ENCODE measurements at places on chromosomes 3 and 15.
A peak's percentile ranks its signal among the peaks of the same experiment; 100 is the strongest.

DNA sequence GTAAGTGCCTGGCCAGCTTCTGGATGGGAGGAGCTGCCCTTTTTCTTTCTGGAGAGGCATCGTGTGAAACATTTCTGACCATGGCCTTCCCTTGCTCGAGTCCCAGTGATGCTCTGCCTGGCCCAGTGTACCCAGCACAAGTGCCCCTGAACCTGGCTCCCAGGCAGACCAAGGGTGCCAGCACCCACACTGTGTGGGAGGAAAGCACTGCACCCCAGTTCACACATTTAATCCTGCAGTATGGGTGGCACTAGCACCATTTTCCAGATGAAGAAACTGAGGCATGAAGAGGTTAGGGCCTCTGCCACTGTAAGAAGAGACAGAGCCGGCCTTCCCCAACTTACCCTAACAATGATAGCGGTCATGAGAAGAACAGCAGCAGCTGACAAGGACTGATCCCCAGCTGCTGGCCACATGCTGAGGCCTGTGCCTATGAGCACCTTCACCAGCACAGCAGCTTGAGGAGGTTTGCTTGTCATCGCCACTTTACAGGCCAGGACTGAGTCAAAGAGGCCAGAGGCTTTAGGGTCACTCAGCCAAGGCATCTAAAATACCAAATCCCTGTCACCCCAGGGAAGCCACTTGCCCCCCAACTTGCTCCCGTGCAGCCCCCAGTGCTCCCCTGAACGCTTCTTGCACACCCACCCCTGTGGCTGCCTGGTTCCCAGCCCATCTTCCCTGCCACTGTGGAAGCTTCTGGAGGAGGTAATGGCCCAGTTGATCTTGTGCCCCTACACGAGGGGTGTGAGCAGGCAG lies 15.0 kb downstream of the PRR23E start:
- DNase-seq, result no peak

- DNase-seq, result no peak
Observed at GRCh38 chr3:81989274-81989673, 227.8 kb upstream of the GBE1 start.

DNA sequence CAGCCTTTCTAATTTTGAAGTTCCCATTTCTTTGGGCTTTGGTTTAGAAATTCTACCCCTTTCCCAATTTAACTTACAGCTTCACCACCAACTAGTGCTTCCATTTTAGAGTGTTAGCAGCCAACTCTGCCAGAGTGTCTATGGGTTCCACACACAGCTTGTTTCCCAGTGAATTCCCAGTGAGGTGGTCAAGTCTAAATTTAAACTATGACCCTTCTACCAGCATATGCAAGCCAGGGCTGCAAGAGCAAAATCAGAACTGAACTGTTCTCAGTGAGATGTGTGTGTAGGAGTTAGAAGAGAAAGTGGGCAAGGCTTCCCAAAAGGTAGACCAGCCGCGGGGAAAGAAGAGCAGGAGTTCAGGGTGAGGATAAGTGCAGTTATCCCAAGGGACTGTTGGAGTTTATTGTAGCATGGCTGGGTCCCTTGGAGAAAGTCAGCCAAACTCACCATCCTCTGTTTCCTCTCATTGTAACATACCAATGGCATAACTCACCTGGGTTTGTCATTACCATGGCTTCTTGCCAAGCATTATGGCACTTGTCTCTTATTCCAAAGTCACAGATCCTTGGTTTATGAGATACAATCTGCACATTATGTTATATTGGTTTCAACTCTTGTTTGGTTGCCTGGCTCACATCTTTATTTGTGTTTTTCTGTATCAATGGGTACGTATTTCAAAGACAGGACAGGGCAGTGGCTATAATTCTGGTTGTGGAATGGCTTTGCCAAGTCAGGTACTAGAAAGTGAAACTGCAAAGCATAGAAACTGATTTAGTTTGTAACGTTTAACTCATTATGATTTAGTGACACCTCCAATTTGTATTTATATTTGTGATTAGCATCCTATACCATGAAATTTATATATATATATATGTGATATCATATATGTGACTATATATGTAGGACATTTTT lies 130.2 kb upstream of the UMPS start:
- no peak for DNase-seq

DNA sequence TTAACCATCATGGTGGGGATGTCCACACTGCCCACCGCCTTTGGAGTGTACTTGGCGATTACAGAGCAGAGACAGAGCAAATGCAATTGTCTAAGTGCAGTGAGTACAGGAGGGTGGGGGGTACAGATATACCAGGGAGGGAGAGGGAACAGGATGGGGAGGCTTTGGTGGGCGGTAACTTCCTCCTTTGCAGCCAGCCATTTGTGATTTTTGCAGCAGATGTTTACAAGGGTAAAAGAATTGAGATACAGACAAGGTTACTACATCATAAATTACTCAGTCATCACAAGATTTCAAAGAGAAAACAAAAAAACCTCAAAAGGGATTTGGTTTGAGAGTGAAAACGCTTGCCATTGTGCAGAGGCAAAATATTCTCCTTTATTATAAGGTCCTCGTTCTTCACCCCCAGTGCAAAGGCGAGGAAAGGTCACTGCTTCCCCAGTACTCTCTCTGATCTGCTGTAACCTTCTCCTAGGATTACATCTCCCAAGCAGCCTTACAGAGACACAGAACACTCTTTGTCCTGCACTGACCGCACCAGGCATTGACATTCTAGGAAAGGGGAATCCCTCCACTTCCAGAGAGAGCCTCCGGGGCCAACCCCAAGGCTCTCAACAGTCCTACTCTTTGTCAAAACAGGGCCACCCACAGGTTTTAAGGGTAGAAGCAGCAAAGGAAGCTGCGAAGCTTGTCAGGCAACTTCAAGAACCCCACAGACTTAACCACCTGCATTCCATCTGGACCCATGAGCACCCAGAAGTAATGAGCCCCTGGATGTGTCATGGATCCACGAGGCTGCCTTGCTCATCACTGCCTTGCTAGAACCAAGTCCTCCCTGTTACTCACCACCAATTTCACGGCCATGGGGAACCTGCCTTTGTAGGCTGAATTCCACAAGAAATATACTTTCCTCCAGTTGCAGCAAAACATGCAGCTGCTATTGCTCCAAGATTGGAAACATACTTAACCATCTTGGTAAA lies 117.3 kb downstream of the ADAMTS17 start:
- no peak for DNase-seq

DNA sequence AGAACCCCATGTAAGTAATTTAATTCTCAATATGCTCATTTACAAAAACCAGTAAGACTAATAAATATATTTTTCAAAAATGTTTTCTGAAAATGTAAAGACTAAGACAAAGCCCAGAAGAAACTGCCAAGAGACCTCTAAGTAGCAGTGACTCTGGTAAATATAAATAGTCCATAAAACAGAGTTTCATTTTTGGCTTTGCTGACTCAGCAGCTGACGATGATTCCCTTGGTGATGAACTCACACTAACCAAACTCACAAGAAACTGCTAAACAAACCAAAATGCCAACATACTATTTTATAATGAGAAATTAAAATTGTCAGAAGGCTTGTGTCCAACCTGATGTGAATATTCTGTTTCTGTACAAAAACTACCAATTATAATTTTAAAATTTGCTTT lies 31.5 kb upstream of the IMPG2 start:
- no peak for DNase-seq

DNA sequence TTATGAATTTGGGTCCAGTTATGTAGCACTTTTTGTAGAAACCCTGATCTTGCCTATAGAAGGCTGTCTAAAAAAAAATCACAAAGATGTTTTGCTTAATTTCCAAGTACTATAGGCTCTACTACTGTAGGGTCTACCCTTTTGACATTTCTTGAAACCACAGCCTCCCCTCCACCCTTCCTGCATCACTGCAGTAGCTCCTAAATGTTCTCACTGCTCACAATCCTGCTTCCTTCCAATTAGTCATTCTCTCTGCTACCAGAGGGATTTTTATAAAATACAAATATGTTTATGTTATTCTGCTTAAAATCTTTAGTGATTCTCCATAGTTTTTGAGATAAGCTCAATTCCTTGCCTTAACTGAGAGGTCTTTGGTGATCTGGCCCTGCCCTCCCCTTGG lies 114.0 kb downstream of the CYP19A1 start:
- DNase-seq, result no peak

DNA sequence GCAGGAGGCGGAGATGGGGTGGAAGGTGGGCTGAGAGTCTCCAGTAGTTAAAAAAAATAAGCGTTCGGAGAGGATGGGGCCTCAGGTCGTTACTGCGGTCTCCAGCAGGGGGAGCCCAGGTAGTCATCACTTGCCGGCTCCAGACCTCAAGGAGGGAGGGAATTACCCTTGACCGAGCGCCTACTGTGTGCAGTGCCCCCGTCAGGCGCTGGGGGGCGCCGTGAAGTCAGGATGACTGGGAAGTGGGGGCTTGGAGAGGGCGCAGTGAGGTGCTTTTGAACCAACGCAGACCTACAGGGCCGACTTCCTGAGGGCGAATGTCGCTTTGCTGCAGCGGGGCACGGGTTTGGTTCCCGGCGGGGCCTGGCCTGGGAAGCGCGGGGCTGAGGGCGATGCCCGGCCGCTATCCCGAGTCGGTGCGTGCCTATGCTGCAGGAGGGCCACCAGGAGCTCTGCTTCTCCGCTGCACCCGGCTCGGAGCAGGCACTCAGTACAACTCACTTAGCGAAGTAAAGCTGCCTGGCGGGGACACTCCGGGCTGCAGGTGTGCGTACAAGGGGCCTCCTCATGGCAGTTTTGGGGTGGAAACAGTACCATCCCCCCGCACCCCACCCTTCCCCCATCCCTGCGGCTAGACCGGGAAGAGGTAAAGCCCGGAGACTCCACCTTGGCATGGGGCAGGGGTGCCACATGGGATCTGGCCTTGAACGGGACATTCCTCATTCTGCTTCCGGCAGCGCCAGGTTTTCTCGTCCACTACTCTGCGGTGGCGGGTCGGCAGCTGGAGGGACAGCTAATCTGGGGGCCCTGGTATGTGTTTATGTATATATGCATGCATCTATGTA lies 79.8 kb downstream of the RHCG start:
- peak; percentile 81 for DNase-seq

GRCh38 chr15:101635944-101636727 lies 16.0 kb downstream of the TM2D3 start:
- no peak for DNase-seq

GRCh38 chr15:58212909-58213526 lies 74.8 kb downstream of the AQP9 start:
- peak; percentile 47 for DNase-seq

- DNase-seq, result peak; percentile 16
Observed at GRCh38 chr15:72562386-72562785, 88.3 kb downstream of the ARIH1 start.

- no peak for DNase-seq
Observed at GRCh38 chr3:77780278-77780996, 740.5 kb downstream of the ROBO2 start.

- DNase-seq, result no peak
Observed at GRCh38 chr3:71962561-71963240, 177.8 kb upstream of the PROK2 start.

DNA sequence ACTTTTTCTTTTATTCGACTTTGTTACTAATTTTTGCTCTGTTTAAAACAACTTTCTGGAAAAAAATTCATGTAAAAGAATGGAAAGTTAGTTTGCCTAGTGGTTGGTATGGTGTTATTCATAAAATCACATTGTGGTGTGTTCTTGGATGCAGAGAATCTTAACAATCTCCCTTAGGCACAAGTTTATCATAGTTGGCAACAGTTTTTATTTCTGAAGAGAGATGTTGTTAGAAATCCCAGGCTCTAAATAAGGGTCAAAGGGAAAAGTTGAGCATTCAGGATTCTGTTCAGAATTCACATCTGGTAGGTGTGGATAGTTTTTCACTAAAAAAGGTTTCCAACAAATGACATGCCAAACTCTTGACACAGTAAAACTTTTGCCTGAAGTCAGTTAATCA lies 6.4 kb downstream of the DUT start:
- DNase-seq, result no peak

DNA sequence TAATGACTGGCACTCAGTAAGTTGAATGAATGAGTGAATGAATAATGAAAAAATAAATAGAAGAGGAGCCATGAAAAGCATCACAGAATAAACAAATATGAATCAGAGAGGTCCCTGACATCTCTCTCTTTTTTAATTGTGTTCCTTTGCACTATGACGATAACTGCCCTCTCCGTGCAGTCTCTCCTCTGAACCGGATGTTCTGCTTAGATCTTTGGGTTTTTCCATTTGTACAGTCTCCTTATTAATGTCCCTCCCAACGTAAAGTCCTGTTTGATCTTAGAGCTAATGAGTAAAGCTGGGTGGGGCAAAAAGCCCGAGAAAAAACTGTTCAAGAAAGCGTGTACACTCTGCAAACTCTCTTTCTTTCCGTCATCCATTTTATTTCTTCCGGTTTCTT lies 28.3 kb upstream of the BHLHE40 start:
- DNase-seq, result no peak

DNA sequence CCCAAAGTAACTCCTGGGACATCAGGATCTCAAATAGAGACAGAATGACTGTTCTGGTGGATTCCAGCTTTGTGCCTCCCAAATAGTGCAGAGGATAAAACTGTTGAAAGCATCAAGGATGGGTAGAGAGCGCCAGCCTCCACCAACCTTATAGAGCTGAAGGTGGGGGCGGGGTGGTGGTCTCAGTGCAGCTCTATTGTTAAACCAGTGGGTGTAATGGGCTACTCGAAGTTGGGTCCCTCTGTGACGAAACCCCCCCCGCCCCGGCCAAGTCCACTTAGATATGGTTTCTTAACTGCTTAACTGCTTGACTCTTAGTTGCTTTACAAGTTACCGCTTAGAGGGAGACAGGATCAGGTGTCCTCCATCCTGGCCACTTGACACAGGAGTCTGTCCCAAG lies 22.7 kb downstream of the DHX30 start:
- no peak for DNase-seq

- no peak for DNase-seq
Observed at GRCh38 chr15:94749811-94750617, 518.7 kb downstream of the MCTP2 start.

DNA sequence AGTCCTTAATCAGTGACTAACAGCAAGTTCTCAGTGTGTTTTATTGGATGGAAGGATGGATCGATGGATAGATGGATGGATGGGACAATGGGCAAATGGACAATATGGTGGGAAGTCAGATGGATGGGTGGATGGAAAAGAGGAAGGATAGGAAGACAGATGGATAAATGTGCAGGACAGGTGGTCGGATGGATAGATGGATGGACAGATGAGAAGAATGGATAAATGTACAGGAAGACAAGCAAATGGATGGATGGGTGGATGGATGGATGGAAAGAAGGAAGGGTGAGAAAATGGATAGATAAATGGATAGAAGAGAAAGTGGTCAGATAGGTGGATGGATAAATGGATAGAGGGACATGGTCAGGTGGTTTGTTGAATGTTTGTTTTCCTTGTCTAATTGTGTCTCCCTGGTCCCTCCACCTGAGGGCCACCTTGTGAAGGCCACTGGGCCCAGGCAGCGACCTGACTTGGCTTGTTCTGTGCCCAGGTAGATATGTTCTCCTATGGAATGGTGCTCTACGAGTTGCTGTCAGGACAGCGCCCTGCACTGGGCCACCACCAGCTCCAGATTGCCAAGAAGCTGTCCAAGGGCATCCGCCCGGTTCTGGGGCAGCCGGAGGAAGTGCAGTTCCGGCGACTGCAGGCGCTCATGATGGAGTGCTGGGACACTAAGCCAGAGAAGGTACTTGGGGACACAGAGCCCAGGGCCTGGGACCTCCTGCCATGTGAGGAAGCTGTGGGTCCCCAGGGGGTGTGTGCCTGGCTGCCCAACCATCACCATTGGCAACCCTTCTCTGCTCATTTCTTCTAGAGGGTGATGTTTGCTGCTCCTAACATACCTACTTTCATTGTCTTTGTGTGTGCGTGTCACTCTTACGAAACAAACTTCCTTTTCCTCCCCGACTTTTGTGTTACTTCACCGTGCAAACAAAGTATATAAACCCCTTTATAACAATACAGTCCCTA lies 137.5 kb downstream of the LRRK1 start:
- peak; percentile 6 for DNase-seq

Measured in inflammatory macrophage (primary cell).